ENCODE measurements at places on chromosomes 3 and 15.
A peak's percentile ranks its signal among the peaks of the same experiment; 100 is the strongest.

DNA sequence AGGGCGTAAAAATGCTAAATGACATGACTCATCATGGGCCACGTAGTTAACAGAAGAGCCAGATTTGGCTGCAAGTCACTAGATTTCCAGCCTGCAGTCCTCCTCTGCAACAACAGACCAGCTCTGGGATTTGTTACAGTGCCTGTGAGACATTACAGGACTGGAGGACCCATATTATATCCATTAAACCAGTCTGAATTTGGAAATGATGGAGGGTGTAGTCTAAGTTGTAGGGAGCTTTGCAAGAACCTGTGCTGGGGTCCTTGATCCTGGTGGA, 10.8 kb downstream of the ZNF774 start:
- DNase-seq, result no peak

GRCh38 chr3:165854696-165855095, 17.5 kb upstream of the BCHE start:
- DNase-seq, result no peak

DNA sequence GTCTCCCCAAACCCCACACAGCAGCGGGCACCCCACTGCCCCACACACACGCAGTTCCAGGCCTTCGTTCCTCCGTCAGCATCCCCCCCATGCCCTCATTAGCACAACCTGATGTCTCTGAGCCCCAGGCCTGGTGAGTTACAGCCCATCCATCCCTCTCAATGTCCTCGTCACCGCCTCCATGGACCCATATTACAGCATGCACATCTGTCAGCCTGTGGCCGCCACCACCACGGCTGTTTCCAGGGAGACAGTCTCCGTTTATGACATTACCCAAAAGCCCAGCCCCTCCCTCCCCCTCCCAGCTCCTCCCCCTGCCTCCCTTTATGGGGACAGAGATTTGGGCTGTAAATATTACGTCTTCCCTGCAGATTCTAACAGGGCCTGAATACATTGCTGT, 143.1 kb upstream of the LINGO1 start:
- DNase-seq, result no peak

DNA sequence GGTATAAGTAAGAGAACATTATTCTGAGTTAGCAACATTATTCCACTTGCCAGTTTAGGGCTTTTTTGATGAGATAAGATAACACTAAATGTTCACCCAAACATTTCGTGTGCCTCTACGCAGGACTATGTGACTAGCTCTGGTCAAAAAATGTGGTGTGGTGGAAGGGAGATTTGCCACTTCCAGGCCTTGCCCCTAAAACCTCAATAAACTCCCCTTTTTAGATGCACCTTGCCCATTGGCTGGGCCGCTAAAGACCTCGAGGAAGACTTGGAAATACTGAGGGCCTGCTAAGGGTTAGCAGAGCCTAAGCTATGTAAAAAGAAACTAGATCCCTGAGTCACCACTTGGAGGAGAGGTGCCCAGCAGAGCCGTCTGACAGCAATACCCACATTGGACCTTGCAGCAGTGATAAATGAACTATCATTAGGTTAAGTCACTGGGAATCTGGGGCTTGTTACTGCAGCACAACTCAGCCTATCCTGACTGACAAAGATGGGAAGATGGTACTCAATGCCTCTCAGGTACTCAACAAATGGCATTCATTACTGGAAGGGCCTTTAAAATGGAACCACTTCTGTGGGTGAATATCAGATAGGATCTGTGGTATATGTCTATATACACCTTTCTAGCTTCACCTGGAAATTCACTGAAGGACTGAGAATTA, 331.5 kb upstream of the TLE3 start:
- no peak for DNase-seq

DNA sequence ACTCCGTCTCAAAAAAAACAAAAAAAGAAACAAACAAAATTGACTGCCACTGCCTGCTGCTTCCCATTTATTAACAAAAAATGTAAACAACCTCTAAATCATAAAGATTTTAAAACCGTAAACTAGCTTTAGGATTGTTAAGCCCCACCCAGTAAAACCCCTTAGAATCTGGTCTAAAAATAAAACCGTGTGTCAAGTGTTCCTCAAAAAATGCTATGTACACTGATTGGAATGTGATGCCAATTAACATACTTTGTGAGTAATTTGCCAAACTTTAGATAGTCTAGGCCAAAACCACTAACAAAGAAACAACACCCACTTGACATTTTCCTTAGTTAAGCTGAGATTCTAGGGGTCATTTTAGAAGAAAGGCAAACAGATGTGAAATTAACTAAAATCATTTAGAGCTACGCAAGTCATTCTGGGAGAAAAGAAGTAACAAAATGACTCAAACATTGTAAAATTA, 5.3 kb downstream of the RAF1 start:
- DNase-seq, result no peak

DNA sequence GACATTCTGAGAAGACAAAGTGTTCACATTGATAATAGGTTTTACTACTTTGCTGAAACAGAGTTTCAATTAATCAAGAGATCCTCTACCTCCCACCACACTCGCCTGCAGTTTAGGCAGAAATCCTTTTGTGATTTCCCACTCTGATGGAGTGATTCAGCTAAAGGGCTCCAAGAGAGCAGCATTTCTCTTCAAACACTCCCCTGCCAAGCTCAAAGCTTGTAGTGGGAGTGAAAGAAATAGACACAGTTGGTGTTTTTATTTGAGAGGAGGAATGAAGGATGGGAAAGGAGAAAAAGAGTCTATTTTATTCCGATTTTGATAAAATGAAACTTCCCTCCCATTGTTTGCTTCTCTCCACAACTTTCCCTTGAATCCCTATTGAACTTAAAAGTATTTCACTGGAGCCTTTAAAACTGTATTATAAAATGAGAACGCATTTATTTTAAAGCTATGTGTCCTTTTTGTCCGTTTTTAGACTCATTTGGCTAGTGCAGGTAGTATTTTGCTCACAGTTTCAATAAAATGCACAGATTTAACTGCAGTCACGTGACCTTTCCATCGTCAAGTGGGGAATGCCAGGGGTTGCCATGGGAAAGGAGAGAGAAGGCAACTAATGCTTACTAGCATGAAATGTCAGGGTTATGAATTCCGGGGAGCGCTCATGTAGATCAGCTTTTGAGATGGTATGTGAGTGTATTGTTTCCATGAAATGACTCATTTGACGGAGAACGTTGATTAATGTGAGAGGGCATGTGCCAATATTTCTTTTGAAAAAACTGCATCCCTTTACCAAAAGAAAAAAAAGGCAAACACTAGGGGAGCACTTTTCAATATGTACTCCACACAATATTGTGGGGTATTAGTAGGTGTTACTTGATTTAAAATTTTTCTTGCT, 7.7 kb upstream of the OSBPL11 start:
- no peak for DNase-seq

DNA sequence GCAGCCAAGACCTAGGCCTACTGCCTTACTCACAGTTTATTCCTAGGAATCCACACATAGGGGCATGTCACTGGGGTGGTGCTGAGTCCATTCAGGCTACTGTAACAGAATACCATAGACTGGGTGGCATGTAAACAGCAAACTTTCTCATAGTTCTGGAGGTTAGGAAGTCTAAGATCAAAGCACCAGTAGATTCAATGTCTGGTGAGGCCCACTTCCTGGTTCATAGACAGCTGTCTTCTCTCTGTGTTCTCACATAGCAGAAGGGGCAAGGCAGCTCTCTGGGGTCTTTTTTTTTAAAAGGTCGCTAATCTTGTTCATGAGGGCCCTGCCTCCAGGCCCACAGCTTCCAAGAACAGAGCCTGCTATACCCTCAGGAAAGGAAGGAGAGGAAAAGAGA, 113.9 kb upstream of the MANF start:
- no peak for DNase-seq

GRCh38 chr3:90091549-90091948, 984.1 kb downstream of the EPHA3 start:
- DNase-seq, result peak; percentile 70

DNA sequence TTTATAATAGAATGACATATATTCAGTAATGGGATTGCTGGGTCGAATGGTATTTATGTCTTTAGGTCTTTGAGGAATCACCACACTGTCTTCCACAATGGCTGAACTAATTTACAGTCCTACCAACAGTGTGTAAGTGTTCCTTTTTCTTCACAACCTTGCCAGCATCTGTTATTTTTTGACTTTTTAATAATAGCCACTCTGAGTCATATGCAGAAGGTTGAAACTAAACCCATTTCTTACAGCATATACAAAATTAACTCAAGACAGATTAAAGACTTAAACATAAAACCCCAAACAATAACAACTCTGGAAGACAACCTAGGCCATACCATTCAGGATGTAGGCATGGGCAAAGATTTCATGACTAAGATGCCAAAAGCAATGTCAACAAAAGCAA, 671.4 kb downstream of the AGBL1 start:
- no peak for DNase-seq

DNA sequence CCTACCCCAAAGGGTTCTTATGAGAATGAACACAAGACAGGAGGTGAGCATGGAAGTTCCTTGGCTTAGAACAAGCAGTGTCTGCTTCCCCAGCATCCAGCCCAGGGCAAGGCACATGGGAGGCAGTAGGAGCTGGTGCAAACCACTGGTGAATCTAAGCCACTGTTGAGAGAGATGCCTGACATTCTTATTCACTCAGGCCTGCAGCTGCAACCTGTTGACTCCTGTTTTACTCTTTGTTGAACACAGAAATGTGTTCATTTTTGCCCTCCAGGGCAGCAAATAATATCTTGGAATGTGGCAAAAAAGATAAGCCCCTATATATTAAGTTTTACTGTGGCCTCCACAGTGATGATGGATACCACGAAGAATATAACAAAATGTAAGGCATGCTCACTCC, 8.9 kb upstream of the PAK6 start:
- no peak for DNase-seq

DNA sequence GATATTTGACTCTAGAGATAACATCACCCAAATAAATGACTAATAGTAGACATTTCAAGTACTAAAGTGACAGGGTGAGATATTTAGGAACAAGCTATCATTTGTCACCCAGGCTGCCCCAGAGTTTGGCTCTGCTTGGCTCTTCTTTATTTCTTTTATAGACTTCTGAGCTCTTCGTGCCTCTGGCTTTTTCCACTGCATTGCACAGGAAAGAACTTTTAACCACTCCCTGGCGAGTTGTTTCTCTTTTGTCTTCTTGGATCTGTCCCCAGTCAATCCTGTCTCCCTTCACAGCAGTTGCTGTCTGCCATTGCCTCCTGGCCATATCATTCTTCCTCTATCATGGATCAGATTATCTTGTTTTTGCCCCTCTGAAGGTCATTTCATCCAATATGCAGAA, 339.2 kb upstream of the DCBLD2 start:
- no peak for DNase-seq

DNA sequence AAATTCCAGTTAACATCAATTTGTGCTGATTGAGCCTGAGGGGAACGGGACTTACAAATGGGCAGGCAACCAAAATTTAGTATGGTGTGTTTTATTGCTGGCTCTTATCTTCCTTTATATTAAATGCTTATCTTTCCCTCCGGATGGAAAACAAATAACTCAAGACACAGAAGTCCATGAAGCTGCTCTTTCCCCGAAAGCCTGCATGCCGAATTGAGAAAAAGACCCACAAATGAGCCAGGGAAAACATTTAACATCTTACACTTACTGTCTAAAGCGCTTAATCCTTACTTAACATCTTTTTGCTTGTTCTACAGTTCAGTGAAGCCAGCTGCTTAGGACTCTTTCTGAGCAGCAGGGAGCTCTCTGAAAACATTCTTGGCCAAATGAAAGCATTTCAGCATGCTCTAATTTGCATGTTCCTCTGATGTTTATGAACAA, 49.5 kb downstream of the HEG1 start:
- peak; percentile 51 for DNase-seq

GRCh38 chr3:160869825-160870224, 113.8 kb downstream of the PPM1L start:
- peak; percentile 94 for DNase-seq

- DNase-seq, result no peak
These were observed 37.1 kb upstream of the BOC start for GRCh38 chr3:113174304-113174703.

Data from NCI-H524 treated with DMSO at 0.1 percent for 48 hours (cell line).